ENCODE measurements at places on chromosomes 3 and 15.

DNA sequence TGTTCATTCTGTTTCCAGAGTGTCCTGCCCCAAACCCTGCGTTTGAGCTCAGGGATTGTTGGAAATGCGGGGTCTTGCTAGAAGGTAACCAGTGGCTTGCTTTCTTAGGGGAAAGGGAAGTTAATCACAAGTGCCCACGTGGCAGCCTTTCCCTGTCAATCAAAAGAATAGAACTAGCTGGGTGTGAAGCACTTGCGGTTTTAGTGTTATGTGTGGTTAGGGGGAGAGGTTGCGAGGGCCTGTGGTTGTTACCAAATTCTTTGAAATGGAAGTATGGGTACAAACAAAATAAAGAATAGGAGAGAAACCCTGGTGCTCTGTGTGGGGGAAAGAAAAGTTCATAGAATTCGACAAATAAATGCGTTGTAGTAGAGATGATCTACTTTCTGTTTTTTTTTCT, 67.6 kb downstream of the FNDC3B start:
- no peak for DNase-seq

- DNase-seq, result no peak
These were observed 16.0 kb downstream of the ACTR8 start for GRCh38 chr3:53865732-53866499.

DNA sequence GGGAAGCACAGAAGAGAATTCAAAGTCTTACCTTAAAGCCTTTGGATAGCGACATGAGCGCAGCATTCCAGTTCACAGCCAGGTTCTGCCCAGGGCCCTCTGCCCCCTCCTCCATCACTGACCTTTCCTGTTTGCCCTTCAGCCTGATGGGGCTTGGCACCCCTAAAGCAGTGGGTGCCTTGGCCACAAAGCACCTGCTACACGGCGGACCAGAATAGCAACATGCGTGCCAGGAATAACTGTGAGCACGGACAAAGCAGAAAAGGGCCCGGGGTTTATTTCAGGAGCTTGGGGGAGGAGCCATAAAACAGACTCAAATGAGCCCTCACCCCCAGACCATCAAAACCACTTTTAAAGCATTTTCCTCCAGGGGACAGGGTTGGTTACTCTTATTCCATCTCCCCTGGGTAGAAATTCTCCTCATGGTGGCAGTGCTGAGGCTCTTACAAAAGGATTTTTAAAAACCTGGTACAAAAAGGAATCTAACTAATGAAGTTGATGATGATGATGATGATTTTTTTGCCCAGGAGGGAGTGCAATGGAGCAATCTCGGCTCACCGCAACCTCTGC, 135.4 kb downstream of the KLF13 start:
- DNase-seq, result no peak

DNA sequence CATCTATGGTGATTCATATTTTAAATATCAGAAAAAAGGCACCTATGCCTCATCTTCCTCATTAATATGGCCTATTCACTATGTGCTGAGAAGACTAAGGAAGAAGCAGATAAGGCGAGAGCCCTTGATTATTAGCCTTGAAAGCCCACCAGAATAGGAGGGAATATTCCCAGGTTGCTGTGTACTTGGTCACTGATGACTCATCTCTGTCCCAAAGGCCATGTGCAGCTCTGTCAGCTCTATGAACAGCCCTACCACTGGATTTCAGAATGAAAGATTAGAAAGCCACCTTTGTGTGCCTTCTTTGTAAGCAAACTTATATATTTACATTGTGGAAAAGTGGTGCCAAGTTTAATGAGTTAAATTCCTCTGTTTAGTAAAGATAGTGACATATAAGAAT, 211.5 kb downstream of the NFKBIZ start:
- DNase-seq, result no peak

DNA sequence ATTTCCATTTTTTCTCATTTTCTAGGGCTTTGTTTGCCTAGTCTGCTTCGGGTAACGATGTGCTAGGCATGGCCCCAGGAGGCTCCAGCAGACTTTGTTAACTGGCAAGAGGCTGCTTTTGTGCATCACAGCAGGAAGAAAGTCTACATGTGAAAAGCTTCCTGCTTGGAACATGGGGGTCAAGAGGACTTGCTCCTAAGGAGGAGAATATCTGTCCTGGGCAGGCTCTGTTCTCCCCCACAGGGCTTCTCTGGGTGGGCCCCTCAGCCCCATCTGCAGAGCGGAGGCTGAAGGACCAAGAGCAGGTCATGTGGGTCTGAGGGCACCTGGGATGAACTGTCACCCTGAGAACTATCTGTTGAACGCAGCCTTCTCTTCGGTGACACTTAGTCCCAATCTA, 94.7 kb downstream of the CCNL1 start:
- no peak for DNase-seq
